Activated CD8-positive, alpha-beta T cell treated with anti-CD3 and anti-CD28 coated beads, Interleukin-2, amount 10 ng/mL, durations not matched to agents 7 days and 5 days (primary cell): ENCODE measurements at places on chromosomes 16 and 17.
A peak's percentile ranks its signal among the peaks of the same experiment; 100 is the strongest.

GRCh38 chr16:49183911-49184310, 97.7 kb downstream of the CBLN1 start:
- DNase-seq: no peak

DNA sequence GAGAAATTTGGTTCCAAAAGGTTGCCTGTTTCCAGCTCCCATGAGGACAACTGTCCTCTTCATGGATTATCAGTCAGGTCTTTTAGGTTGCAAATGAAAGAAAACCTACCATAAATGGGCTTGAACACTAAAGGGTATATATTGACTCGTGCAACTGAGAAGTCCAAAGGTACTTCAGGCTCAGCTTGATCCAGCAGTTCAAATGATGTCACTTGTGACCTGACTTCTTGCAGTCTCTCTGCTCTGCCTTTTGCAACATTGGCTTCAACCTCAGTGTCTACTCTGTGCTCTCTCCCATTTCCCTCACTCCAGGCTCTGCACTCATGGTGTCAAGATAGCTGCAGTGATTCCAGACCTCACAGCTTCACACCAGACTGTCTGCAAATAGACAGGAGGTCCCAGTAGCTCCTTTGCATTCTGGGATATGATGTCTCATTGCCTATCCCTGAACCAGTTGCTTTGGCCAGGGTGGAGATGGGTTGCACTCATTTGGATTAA, 5.5 kb upstream of the CALB2 start:
- DNase-seq: no peak

DNA sequence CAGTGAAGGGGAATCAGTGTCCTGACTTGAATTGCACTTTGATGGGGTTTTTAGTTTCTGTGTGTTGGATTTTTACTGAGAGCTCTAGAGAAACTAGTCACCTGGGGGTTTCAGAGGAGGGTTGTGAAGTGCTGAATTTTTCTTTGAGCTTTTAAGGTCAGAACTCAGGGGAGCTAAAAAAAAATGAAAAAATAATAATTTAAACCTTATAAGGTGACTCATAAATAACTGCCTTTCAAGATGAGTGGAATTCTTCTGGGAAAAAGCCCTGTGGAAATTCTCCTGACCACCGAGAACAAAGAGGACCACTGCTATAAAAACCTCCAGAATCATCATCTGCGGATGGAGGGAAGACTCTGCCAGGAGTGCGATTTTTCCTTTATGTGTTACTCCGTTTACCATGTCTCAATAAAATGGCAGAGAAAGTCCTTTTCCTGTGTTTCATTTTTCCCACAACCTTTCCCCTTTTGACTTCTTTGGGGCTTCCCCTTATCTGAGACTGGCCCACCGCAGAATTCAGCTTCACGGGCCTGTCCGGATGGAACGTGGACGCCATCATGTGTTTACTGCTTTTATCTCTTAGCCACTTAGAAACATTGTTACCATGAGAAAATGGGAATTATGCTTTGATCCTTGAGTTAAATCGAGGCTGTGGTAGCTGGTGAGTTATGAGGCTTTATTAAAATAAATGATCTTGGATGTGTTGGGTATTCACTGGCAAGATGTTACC, 39.7 kb downstream of the RPTOR start:
- no peak for DNase-seq

DNA sequence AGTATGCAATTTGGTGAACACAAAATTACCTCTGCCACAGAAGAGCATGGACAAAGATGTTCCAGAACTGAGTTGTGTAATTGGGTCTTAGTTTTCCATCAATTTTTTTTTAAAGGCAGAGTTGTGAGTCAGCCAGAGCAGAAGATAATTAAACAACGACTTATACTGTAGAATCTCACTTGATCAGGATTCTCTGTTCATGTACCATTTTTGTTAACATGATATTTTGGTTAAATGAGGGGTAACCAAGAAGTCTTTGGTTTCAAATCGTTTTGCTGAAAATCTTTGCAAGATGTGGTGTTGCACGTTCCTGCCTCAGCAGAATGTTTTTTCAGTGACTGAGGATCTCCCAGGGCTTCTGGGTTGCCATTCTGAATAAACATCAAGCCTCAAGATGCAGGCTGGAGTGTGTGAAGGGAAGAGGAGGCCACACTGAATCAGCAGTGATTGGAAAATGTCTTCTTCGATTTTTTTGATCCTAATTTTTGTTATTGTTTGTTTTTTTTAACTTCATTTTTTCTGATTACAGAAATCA, 232.6 kb upstream of the IRX3 start:
- no peak for DNase-seq

DNA sequence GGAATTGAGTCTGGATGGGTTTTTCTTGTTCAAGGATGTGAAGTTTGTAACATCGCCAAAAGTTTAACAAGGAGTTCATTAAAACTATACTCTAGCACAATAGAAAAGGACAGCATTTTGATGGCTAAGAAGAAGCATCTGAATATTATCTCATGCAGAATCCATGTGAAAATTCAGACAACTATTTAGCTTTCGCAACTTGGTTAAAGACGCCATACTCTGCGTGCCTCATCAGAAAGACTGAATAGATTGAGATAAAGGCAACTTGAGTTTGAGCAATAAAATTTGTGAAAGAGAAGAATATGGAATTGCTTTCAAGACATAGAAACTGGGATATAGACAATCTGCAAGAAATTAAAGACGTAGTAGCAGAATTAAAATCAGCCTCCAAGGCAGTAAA, 151.1 kb upstream of the MYOCD start:
- no peak for DNase-seq

DNA sequence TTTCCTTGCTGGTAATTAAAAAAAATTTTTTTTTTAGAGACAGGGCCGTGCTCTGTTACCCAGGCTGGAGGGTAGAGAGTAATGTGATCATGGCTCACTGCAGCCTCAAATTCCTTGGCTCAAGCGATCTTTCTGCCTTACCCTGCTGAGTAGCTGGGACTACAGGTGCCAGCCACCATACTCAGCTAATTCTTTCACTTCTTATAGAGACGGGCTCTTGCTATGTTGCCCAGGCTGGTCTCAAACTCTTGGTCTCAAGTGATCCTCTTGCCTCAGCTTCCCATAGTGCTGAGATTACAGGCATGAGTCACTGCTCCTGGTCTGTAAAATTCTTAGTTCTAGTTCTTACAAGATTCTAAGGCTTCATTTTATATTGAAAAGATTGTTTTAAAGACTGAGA, 11.1 kb downstream of the SMIM36 start:
- no peak for DNase-seq

GRCh38 chr17:68011199-68011665, 15.0 kb upstream of the C17orf58 start:
- peak; percentile 76 for DNase-seq

DNA sequence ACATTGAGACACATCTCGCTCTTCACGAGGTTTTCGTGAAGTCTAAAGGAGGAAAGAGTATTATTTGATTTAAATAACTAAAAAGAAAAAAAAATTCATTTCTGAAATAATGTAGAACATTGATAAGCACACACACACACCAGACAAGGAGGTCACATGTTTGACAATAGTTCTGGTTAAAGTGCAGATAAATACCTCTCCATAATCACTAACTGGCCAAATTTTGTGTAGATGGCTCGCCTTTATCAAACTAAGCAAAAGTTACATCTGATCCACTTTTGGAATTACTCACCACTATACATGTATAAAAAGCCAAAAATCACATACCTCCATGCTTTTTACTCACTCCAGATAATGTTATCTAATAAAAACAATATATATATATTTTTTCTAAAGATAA, 106.5 kb downstream of the NCOR1 start:
- DNase-seq: no peak

- DNase-seq: no peak
Measured at GRCh38 chr16:86622700-86623615, 44.6 kb downstream of the FOXL1 start.

GRCh38 chr16:88640039-88640495, 1.7 kb downstream of the IL17C start:
- no peak for DNase-seq

DNA sequence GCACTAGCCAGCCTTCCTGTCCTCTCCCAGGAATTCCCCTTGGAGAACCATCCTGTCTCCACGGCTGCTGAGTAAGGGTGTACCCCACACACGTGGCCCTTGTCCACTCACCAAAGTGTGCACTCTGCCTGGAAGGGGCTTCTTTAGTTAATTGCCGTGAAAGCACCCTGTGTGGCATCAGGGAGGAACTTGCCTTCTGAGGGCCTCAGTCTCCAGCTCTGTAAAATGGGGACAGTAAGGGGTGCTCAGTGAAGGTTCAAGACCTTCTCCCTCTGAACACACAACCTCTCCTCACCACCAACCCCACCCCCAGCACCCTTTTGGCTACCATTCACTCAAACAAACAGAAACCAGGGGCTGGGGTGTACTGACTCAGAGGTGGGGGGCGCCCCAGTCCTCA, 59.1 kb upstream of the LHX1 start:
- DNase-seq: no peak

GRCh38 chr16:86740906-86741799, 162.8 kb downstream of the FOXL1 start:
- no peak for DNase-seq

GRCh38 chr16:68299571-68300453, 10.9 kb downstream of the SLC7A6OS start:
- DNase-seq: no peak

DNA sequence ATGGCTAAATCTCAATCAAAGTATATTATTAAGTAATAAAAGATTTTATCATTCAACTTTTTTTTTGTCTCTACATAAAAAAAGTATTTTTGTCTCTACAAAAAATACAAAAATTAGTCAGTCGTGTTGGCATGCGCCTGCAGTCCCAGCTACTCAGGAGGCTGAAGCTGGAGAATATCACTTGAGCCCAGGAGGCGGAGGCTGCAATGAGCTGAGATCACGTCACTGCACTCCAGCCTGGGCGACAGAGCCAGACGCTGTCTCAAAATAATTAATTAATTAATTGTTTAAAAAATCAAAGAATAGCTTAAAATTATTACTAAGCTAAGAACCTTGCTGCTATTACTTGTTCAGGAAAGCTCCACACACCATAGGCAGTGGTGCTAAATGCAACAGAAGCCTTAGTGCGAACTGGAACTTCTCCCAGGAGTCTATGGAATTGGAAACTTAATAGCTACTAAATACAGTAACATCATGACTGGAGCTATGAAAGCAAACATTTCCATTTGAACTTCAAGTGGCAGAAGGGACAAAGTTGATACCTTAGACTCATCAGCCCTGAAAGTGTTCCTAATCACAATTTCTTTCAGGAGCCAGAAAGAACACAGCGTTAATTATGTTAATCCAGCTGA, 22.6 kb downstream of the ADCY9 start:
- DNase-seq: no peak

- no peak for DNase-seq
Measured at GRCh38 chr17:65780111-65780510, 218.7 kb upstream of the AXIN2 start.

GRCh38 chr16:76052725-76053124, 224.5 kb upstream of the CNTNAP4 start:
- no peak for DNase-seq

- DNase-seq: no peak
Measured at GRCh38 chr17:29562615-29563014, 4.2 kb downstream of the ABHD15 start.

DNA sequence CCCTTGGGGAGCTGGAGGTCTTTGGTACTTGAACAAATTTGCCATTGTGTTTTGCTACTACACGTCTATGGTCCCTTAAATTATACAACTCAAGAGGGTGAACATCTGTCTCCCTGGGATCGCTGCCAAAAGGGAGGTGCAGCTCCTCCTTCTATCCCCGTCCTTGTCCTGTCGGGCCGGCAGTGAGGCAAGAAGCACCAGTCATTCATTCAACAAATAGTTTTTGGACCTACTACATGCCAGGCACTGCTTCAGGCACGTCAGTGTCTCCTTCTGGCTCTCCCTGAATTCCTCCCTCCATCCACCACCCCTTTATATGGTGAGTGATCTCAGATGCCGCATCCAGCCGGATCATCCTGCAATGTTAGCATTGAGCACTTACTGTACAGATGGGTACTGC, 2.2 kb upstream of the RPL38 start:
- DNase-seq: no peak
